ENCODE measurements at places on chromosomes 3 and 15.

GRCh38 chr3:170274641-170275040 is 52.4 kb downstream of the PRKCI start:
- no peak overlapping the region for H3K27ac ChIP-seq
- peaks cover 28% of the 10 kb centered on the region for H3K36me3 ChIP-seq
- H3K27me3 ChIP-seq: no peaks in the 10 kb centered on the region
- H3K4me3 ChIP-seq: no peak overlapping the region

- H3K36me3 ChIP-seq: no peaks in the 10 kb centered on the region
- peaks cover 37% of the 10 kb centered on the region for H3K4me1 ChIP-seq
- peak; percentile 73 for DNase-seq
- H3K27ac ChIP-seq: peak overlapping the region; percentile 89
- H3K4me3 ChIP-seq: no peak overlapping the region
- H3K27me3 ChIP-seq: no peaks in the 10 kb centered on the region
Measured at GRCh38 chr3:64093825-64094712, 70.8 kb upstream of the PSMD6 start.

GRCh38 chr3:181530584-181530983 is 181.1 kb upstream of the SOX2 start:
- H3K27ac ChIP-seq: no peak overlapping the region
- no peak for DNase-seq
- no peak overlapping the region for H3K4me3 ChIP-seq
- no peaks in the 10 kb centered on the region for H3K4me1 ChIP-seq

DNA sequence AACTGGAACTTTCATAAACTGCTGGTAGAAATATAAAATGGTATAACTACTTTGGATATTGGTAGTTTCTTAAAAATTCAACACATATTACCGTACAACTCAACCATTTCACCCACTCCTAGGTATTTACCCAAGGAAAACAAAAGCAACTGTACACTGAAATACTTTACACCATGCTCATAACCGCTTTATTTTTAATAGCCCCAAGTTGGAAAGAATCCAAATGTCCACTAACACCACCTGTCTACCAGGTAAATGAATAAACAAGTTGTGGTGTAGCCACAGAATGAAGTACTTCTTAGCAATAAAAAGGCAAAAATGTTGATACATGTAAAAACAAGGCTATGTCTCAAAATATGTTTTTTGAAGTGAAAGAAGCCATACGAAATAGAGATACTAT is 215.9 kb upstream of the PEX5L start:
- H3K4me1 ChIP-seq: peaks cover 54% of the 10 kb centered on the region
- H3K36me3 ChIP-seq: no peaks in the 10 kb centered on the region
- peak overlapping the region; percentile 62 for H3K27ac ChIP-seq

- H3K27me3 ChIP-seq: no peaks in the 10 kb centered on the region
- DNase-seq: no peak
- no peaks in the 10 kb centered on the region for H3K4me1 ChIP-seq
Measured at GRCh38 chr3:149058602-149059001, 27.7 kb downstream of the HLTF start.

- no peaks in the 10 kb centered on the region for H3K4me1 ChIP-seq
- peaks cover 1% of the 10 kb centered on the region for H3K36me3 ChIP-seq
- no peaks in the 10 kb centered on the region for H3K27me3 ChIP-seq
- H3K27ac ChIP-seq: no peak overlapping the region
Measured at GRCh38 chr3:194472290-194472920, 14.4 kb downstream of the ATP13A3 start.

- H3K27ac ChIP-seq: no peak overlapping the region
- no peaks in the 10 kb centered on the region for H3K27me3 ChIP-seq
- no peaks in the 10 kb centered on the region for H3K4me1 ChIP-seq
- DNase-seq: no peak
- H3K4me3 ChIP-seq: no peak overlapping the region
Measured at GRCh38 chr3:127193775-127194174, 844 bp downstream of the PRR23E start.

DNA sequence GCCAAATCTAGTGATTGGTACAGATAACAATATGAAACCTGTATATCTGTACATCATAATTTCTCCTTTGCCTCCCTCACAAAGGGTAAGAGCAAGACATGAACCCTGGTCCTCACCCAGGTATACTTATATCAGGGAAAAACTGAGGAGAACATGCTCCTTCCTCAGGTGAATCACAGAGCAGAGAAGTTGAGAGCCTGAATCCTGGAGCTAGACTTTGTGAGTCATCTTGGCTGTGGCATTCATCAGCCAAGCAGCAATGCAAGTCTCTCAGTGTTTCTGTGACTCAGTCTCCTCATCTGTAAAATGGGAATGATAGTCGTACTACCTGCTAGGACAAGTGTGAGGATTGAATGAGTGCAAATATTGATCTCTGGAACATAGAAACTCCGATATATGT is 165.7 kb upstream of the ADAMTS9 start:
- no peaks in the 10 kb centered on the region for H3K4me1 ChIP-seq
- no peaks in the 10 kb centered on the region for H3K36me3 ChIP-seq
- DNase-seq: no peak
- no peaks in the 10 kb centered on the region for H3K27me3 ChIP-seq

- no peak overlapping the region for H3K4me3 ChIP-seq
- no peak for DNase-seq
- H3K36me3 ChIP-seq: no peaks in the 10 kb centered on the region
- H3K27ac ChIP-seq: no peak overlapping the region
Measured at GRCh38 chr3:69605867-69606266, 133.4 kb upstream of the MITF start.

GRCh38 chr3:129824926-129825541 is 68.5 kb downstream of the TMCC1 start:
- peak; percentile 62 for DNase-seq
- H3K4me1 ChIP-seq: peaks cover 4% of the 10 kb centered on the region
- no peak overlapping the region for H3K4me3 ChIP-seq
- no peak overlapping the region for H3K27ac ChIP-seq
- H3K27me3 ChIP-seq: no peaks in the 10 kb centered on the region
- H3K36me3 ChIP-seq: no peaks in the 10 kb centered on the region

DNA sequence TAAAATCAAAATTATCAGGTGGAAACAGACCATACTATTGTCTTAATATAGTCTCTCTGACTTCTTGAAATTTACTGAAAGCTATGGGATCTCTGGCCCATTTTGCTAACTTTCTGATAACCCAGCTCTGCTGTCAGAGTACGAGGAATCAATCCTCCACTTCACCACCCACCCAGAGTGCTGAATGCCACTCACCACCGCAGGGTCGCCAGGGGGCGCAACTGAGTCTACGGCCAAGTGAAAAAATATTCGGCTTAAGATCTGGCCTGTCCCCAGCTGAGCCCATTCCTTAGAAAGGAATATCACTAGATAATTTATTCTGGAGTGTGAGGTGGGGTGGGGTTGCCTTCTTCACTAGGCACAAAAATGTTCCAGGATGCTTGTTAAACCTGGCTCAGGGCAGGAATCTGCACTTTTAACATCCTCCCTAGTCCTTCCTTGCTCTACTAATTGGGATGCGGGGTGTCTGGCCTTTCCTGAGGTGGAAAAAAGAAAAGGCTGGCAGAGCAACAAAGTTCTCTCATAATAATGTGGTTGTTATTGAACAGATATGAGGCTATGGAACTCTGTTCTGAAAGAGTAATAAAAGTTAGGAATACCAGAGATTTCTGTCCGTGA is 520.6 kb downstream of the MFSD1 start:
- no peak overlapping the region for H3K4me3 ChIP-seq
- no peaks in the 10 kb centered on the region for H3K27me3 ChIP-seq
- H3K4me1 ChIP-seq: peaks cover 4% of the 10 kb centered on the region
- DNase-seq: peak; percentile 48
- no peaks in the 10 kb centered on the region for H3K36me3 ChIP-seq
- no peak overlapping the region for H3K27ac ChIP-seq

DNA sequence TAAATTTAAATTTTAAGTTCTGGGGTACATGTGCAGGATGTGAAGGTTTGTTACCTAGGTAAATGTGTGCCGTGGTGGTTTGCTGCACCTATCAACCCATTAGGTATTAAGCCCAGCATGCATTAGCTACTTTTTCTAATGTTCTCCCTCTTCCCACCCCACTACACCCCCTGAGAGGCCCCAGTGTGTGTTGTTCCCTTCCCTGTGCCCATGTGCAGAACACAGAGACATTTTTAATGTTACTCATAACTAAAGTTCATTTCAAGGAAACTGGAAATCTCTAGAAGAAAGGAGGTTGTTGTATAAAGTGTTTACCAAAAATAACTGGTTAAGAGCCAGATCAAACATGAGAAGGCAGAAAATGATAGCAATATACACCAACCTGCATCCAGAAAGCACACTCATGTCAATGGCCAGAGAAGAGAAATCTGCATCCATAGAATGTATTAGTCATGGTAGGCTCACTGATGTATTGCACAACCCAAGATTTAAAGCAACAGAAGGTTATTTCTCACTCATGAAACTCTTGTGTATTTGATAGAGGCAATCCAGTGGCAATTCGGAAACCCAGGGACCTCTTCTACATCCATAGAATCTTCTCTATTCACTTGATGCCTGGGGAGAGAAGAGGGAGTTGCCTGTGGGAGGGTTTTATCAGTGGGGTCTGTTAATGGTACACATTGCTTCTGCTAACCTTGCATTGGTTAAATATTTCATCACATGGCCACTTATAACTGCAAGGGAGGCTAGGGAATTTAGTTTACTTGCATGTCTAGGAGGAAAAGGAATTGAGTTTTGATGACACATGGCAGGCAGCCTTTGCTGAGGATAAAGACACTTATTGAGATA is 321.9 kb upstream of the RASGRP1 start:
- no peaks in the 10 kb centered on the region for H3K36me3 ChIP-seq
- peaks cover 16% of the 10 kb centered on the region for H3K4me1 ChIP-seq
- peak overlapping the region; percentile 7 for H3K27ac ChIP-seq
- no peak overlapping the region for H3K4me3 ChIP-seq

GRCh38 chr3:149628957-149629670 is 28.7 kb downstream of the WWTR1 start:
- H3K4me3 ChIP-seq: no peak overlapping the region
- no peak overlapping the region for H3K27ac ChIP-seq

DNA sequence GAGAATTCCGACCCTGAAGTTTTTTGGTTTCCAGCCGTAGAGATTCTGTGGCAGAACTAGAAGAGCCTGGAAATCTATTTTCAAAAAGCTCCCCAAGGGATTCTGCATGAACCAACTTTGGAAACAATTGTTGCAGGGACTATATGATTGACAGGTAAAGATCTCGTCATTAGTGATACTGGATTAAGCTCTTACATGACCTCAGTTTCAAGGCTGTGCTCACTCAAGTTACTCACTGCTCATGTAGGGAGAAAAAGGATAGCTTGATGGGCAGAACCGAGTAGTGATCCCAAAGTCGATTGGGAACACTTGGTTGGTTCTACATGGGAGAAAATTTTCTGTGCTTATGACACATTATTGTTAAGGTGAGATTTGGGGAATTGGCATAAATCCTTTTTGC is 142.3 kb upstream of the RASGRP1 start:
- H3K4me3 ChIP-seq: no peak overlapping the region
- no peaks in the 10 kb centered on the region for H3K27me3 ChIP-seq
- H3K36me3 ChIP-seq: no peaks in the 10 kb centered on the region
- no peak overlapping the region for H3K27ac ChIP-seq
- no peaks in the 10 kb centered on the region for H3K4me1 ChIP-seq
- DNase-seq: peak; percentile 25

GRCh38 chr15:45251888-45252287 is at the start of gene SLC28A2:
SLC28A2 (plus strand) TSS chr15:45252234; CDS start chr15:45253216, 982 bp downstream.
- H3K36me3 ChIP-seq: no peaks in the 10 kb centered on the region
- DNase-seq: no peak
- no peak within 1 kb of the TSS for H3K4me3 ChIP-seq
- H3K4me1 ChIP-seq: peaks cover 14% of the 10 kb centered on the region
- H3K27ac ChIP-seq: no peak within 1 kb of the TSS

DNA sequence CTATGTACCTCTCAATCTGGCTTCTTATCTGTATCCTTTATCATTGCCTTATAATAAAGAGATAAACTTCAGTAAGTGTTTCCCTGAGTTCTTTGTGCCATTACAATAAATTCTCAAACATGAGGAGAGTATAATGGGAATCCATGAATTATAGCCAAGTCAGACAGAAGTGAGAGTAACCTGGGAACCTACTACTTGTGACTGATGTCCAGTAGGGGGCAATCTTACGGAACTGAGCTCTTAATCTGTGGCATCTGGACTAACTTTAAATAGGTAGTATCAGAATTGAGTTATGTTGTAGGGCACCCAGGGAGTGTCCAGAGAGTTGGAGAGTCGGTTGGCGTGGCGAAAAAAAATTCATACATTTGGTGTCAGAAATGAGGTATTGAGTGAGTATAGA is 542.6 kb downstream of the ZBBX start:
- no peaks in the 10 kb centered on the region for H3K27me3 ChIP-seq
- no peaks in the 10 kb centered on the region for H3K36me3 ChIP-seq
- H3K4me1 ChIP-seq: 0 out of 2 replicates have a peak, but pooled peaks cover 6% of the 10 kb centered on the region
- no peak overlapping the region for H3K4me3 ChIP-seq
- peak; percentile 66 for DNase-seq

DNA sequence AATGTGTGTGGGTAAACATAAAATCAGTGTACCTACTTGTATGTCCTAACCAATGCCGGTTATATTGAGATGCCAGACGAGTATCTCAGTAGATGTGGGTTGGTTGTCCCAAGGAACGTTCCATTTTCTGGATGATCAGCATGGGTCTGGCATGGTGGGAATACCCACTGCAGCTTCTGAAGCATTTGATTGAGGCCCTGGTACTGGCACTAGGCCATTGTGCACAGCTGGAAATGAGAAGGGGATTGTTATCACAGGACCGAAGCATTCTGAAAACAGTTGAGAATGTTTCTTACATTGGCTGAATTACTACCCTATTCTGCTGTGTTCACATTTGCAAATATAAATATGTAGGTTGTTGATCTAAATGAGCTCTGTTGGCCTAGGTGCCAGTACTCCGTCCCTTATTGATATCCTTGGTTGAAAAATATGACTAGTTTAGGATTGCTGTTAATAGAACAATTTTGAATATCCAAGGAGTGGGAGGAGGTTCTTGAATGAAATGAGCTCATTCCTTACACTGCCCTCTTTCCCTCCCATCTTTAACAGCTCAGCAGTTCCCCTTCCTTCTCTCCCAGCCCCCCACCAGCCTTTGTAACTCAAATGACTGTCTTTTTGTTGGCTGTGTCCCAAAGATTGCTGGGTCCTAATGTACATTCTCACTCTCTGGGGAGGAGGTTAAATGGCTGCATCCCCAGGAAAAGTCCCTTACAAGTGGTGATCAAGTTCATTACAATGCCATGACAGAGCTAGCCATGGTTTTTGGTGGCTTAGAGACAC is 293.3 kb upstream of the TPM1 start:
- peaks cover 26% of the 10 kb centered on the region for H3K4me1 ChIP-seq
- H3K27me3 ChIP-seq: no peaks in the 10 kb centered on the region
- H3K27ac ChIP-seq: no peak overlapping the region
- no peaks in the 10 kb centered on the region for H3K36me3 ChIP-seq
- no peak for DNase-seq

GRCh38 chr15:49664716-49665115 is 43.9 kb downstream of the DTWD1 start:
- H3K4me1 ChIP-seq: no peaks in the 10 kb centered on the region
- H3K27ac ChIP-seq: no peak overlapping the region
- H3K27me3 ChIP-seq: no peaks in the 10 kb centered on the region
- H3K4me3 ChIP-seq: no peak overlapping the region

GRCh38 chr3:65828706-65829105 is 210.0 kb downstream of the MAGI1 start:
- peaks cover 8% of the 10 kb centered on the region for H3K4me1 ChIP-seq
- H3K36me3 ChIP-seq: no peaks in the 10 kb centered on the region
- no peak for DNase-seq
- H3K4me3 ChIP-seq: no peak overlapping the region
- H3K27me3 ChIP-seq: no peaks in the 10 kb centered on the region
- no peak overlapping the region for H3K27ac ChIP-seq

All from PC-3 (cell line).